ENCODE measurements at places on chromosomes 7 and 10.

- DNase-seq = no peak
Observed at GRCh38 chr7:408751-409311, 110.8 kb downstream of the PDGFA start.

- no peak for DNase-seq
Observed at GRCh38 chr10:1938317-1938716, 201.0 kb upstream of the ADARB2 start.

- no peak for DNase-seq
Observed at GRCh38 chr7:132407764-132408163, 168.5 kb downstream of the PLXNA4 start.

DNA sequence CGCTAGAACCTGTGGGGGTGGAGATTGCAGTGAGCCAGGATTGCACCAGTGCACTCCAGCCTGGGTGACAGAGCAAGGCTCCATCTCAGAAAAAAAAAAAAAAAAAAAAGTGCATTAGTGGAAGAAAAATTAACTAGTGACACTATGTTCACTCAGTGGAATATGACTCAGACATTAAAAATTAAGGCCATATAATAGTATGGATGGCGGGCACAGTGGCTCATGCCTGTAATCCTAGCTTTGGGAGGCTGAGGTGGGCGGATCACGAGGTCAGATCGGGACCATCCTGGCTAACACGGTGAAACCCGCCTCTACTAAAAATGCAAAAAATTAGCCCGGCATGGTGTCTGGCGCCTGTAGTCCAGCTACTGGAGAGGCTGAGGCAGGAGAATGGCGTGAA lies 3.4 kb downstream of the PHYH start:
- no peak for DNase-seq

GRCh38 chr10:113894581-113894980 lies 40.1 kb downstream of the NHLRC2 start:
- no peak for DNase-seq

GRCh38 chr10:95820363-95820762 lies 64.4 kb downstream of the ENTPD1 start:
- no peak for DNase-seq

- no peak for DNase-seq
Observed at GRCh38 chr7:21184942-21185652, 242.8 kb upstream of the SP4 start.

DNA sequence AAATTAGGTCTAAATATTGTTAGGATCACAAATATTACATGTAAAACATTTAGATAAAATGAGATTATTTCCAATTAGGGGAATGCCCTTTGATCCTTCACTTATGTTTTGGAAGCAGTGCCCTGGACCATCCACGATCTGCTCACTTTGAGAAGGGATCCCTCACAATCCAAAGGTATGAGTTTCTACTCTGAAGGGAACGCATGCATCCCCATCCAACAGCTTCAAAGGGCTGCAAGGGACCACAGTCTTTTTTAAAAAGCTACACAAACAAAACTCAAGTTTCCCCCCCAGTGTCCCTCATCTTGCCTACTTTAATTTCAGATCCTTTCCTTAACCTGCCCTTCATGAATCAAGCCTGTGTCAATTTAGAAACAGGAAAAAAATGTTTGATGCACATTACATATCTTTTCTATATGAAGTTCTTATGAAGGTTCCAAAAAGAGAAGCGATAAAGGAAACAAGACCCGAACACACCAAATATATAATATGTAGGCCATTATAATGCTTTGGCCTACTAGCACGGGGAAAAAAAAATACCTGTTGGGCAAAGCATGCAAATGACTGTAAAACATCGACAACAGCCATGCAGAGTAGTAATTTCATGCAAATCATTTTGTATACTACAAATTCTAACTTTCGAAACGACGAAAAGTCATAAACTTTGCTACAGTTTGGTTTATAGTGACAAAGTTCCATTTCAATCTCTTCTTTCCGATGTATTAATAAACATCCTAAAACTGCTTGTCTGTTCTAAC lies 2.0 kb downstream of the EIF3A start:
- DNase-seq = no peak

- DNase-seq = no peak
Observed at GRCh38 chr10:18968159-18968558, 80.4 kb upstream of the MALRD1 start.

GRCh38 chr7:105205592-105206237 lies 183.0 kb downstream of the SRPK2 start:
- no peak for DNase-seq

DNA sequence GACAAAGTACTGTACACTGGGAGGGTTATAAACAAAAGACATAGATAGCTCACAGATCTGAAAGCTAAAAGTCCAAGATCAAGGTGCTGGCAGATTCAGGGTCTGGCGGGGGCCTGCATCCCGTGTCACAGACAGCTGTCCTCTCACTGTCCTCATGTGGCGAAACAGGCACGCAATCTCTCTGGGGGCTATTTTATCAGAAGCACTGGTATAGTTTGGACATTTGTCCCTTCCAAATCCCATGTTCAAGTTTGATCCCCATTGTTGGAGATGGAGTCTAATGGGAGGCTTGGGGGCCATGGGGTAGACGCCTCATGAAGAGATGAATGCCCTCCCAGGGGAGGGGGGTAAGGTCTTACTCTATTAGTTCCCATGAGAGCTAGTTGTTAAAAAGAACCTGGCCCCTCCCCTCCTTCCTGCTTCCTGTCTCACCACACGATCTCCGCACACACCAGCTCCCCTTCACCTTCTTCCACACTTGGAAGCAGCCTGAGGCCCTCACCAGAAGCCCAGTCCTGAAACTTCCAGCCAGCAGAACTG lies 72.5 kb upstream of the UCN3 start:
- no peak for DNase-seq

DNA sequence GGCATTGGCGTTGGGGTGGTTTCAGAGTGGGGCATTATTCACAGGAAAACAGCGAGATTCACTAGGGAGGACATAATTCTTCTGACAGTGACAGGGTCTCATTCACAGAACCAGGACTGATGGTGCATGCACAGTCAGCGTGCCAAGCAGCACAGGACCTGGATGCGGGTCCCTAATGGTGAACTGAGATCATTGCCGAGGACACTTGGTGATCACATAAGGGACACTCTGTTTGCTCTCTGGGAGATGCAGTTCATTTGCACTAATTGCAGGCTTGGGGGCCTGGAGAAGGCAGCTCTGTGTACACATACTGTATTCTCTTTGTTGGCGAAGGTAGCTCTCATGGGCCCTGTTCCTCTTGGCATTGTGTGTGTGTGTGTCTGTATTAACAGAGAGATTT lies 716.1 kb downstream of the PHTF2 start:
- no peak for DNase-seq

GRCh38 chr10:27436710-27437109 lies 67.4 kb upstream of the RAB18 start:
- no peak for DNase-seq

GRCh38 chr10:130817046-130817624 lies 494.4 kb downstream of the TCERG1L start:
- DNase-seq = no peak

GRCh38 chr10:124748166-124748565 lies 4.0 kb upstream of the FAM53B start:
- DNase-seq = no peak

- DNase-seq = no peak
Observed at GRCh38 chr7:50676740-50677637, 105.7 kb downstream of the GRB10 start.

DNA sequence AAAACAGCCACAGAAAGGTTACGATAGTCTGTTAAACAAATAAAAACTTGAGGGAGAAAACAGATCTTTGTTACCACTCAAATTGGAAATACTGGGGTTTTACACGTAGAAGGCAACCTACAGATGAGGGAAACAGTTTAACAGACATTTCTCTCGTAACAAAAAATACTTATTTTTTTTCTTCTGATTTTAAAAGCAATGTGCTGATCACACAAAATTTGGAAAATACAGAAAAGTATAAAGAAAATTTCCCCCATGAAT lies 211.7 kb downstream of the FAM107B start:
- DNase-seq = no peak

DNA sequence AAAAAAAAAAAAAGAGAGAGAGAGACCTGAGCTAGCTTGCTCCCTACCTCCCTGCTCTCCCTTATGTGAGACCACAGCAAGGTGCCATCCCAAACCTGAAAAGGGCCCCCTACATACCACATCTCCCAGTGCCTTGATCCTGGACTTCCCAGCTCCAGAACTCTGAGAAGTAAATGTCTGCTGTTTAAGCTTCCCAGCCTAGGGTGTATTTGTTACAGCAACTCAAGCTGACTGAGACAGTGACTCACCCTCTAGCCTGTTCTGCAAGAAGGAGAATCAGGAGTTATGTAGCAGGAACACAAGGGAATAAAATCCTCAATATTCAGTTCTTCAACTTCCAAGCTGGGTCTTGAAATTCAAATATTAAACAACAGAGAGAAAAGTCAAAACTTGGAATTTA lies 52.1 kb upstream of the TMEM72 start:
- no peak for DNase-seq

- no peak for DNase-seq
Observed at GRCh38 chr10:59847888-59848287, 58.5 kb downstream of the CCDC6 start.

DNA sequence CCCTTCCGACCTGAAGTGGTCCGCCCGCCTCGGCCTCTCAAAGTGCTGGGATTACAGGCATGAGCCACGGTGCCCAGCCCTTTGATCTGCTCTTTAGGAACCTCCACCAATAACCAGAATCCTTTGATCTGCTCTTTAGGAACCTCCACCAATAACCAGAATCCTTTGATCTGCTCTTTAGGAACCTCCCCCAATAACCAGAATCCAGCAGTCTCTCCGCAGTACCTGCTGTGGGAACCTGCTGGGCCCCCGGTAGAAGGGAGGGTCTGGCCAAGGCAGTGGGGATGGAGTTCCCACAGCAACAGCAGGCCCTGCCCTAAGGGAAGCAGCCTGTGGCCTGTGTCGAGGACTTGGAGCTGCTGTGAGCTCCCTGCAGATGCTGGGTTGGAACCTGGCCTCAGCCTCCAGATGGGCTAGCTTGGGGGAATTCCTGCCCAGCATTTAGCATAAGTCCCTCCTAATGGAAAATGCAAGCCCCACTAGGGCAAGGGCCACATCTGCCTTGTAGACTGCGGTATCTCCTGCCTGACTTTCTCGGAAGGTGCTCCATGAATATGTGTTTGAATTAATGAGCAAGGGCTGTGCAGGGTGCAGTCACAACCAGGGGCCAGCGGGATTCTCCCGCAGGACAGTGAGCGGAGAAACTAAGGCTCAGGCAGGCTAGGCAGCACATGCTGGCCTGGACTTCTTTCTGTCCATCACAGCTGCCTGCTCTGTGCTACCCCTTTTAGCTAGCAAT lies 165.8 kb downstream of the UBE2H start:
- DNase-seq = no peak

- no peak for DNase-seq
Observed at GRCh38 chr10:80204677-80205476, 460 bp downstream of the ANXA11 start.

DNA sequence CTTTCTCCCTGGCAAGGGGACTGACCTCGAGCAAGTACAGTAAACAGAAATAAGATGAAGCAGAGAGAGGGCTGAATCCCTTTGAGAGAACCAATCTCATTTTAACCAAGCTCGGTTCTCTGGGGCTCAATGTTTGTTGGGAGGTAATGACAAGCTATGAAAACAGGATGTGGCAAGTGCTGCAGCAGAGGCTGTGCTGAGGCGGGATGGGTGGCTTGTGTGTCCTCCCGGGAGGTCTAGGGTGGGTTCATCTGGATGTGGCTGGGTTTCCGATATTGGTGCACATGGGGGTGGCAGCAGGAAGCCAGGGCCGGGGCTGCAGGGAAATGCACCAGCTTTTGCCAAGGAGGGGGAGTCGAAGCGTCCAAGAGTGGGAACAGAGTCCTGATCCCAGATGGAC lies 84.5 kb downstream of the AOAH start:
- no peak for DNase-seq
